ENCODE measurements at places on chromosomes 13 and 19.
A peak's percentile ranks its signal among the peaks of the same experiment; 100 is the strongest.

DNA sequence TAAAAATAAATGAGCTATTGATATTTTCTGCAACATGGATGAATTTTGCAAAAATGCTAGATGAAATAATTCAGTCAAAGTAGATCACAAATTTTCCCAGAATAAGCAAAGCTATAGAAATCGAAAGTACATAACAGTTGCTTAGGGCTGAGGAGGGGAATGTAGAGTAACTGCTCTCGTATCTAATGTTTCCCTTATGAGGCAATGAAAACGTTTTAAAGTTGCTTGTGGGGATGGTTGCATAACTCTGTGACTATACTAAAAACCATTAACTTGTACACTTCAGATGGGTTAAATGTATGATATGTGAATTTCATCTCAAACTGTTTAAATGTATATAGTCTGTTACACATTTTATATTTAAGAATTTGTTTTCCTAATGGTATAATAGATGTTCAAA is 231.7 kb downstream of the GGACT start:
- DNase-seq, result no peak

DNA sequence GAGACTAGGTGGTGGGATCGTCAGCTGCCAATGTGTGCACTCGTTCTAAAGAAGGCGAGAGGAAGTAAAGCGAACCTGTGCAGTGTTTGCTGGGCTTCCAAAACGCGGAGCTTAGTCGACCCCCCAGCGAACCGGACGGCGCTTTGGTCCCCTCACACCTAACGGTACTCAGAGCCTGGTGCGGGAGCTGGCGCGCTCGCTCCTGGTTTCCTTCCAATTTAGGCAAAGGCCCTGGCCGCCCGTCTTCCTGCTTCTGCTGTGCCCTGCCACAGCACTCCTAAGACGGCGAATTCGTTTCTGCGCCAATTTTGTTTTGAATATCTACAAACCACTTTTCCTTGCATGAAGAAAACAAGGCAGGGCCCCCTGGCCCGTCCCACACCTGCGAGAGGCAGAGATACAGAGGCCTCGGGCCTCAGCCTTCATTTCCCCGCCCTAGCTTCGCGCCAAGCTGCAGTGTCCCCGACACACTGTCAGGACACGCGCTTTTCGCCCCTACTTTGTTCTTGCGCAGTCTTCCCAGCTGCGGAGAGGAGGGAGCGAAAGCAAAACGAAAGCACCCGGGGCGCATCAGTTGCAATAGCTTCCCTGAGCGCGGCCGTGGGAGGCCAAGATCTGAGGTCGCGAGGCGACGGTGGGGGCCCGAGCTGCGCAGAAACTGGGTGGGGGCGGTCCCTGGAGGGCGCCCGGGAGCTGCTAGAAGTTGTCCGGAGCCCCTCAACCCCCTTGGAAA is 111.9 kb downstream of the KCNRG start:
- peak; percentile 49 for DNase-seq

DNA sequence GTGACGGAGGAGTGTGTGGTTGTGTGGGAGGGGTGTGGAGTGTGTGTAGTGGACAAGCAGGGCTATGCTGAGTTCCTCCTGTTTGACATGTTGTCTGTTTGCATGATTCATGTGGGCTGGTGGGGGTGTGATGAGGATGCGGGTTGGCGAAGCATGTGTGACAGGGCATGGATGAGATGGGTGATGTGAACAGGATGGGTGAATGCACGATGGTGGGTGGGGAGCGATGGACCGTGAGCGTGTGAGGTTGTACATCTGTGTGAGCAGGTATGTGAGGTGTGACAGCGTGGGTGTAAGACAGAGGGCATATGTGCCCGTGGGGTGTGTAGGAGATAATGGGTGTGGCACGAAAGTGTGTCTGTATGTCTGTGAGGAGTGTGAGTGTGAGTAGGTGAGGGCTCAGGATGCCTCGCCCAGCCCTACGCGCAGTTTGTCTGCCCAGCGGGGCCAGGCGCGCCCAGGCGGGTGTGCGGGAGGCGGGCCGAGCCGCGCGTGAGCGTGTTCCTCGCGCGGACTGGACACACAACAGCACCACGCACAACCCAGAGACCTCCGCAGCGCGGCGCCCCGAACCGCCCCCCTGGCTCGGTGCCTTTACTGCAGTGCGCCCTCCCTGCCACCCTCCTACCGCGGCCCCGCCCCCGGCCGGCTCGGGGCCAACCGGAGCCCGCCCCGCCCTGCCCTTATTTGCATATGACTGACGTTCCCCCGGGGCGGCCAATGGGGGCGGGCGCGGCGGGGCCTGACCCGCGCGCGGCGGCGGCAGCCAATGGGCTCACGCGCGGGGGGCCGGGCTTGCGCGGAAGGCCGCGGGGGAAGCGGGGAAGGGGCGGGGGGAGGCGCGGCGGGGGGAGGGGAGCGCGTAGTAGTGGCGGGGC is 14.4 kb downstream of the CIC start:
- DNase-seq, result peak; percentile 95

DNA sequence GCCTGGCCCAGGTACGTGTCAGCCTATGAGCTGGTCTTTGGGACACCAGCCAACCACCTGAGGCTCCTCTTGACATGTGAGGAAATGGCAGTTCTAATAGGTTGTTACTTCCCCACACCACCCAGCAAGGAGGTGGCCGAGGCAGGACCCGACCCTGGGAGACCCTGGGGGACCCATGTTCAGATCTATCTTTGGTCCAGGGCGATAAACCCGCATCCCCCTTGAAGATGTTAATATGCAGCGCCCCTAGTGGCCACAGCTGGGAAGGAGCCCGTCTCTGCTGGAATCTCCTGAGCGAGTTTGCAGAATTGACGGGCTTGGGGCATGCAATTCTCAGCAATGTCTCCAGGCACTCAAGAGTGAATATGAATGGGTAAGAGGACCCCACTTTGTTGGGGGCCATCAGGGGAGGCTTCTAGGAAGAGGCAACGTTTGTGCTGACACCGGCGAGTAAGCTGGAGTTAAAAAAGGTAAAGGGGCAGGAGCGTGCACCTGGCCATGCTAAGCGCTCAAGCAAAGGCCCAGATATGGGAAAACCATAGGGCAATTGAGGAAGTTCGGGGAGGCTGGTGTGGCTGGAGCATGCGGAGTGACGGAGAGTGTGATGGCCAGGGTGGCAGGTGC is 1.5 kb upstream of the MYO1F start:
- DNase-seq, result peak; percentile 70

DNA sequence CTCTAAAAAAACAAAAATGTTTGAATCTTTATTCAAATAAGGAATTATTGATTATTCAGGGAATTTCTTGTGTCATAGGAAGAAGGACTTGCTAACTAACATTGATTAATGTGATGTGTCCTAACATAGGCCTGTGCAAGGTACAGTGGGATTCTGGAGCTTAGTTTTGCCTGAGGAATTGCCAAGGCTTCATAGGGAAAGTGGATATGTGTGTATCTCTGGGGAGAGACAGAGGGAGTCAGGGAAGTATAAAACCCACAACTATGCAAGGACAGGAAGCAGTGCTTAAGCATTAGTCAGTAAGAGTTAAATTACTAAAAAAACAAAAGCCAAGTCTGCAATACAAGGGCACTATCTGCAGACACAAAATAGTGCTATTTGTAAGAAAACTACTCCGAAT is 59.6 kb downstream of the WDFY2 start:
- DNase-seq, result no peak

DNA sequence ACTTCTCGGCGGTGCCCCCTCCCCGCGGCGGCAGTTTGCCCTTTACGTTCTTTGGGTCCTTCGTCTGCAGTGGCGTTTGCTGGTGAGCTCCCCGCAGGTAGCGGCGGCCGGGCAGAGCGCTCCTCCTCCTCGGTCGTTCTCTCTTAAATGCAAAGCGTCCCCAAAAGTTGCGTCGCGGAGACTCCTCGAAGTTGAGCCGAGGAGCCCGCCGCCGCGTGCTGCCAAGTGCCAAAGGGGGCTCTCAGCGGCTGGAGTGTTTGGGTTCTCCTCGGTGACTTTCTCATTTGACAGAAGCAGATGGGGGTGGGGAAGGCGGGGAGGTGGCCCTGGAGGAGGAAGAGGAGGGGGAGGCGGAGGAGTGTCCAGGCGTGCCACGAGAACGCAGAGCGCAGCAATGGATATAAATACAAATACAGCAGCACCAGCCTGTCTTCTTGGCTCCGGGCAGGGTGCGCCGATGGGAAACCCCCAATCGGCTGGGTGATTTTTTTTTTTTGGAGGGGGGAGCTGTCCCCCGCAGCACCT is at the start of gene SOX21:
TSS of gene SOX21 (minus strand) at position 259 of the 525 bp plus-strand sequence. CDS start 496 bp downstream, outside the sequence.
- no peak for DNase-seq
